ENCODE measurements at places on chromosomes 1 and 21.

DNA sequence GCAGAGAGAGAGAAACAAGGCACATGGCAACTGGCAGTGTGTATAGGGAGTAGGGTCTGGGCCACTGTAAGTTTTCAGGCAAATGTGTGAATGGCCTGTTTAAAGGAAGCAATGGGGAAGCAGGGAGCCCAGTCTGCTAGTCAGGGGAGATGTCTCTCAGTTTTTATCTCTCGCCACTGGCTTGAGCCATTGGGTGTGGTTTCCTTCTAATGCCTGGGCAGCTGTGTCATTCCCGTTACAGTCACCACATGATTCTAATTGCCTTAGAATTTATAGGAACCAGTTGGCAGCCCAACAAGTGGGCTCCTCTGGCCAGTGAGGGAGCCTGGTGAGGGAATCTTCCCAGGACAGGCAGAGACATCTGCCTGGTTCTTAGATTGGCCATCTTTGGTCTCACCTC is 182.4 kb downstream of the DISC1 start:
- DNase-seq: no peak

- DNase-seq: no peak
Measured at GRCh38 chr21:38333301-38334272, 76.8 kb downstream of the KCNJ15 start.

GRCh38 chr1:164648636-164649035 is 89.7 kb downstream of the PBX1 start:
- DNase-seq: no peak

GRCh38 chr1:65830306-65830705 is 37.6 kb downstream of the PDE4B start:
- no peak for DNase-seq

GRCh38 chr21:21971384-21971783 is 973.2 kb downstream of the NCAM2 start:
- no peak for DNase-seq

GRCh38 chr1:236159704-236160539 is 17.6 kb downstream of the GPR137B start:
- no peak for DNase-seq

DNA sequence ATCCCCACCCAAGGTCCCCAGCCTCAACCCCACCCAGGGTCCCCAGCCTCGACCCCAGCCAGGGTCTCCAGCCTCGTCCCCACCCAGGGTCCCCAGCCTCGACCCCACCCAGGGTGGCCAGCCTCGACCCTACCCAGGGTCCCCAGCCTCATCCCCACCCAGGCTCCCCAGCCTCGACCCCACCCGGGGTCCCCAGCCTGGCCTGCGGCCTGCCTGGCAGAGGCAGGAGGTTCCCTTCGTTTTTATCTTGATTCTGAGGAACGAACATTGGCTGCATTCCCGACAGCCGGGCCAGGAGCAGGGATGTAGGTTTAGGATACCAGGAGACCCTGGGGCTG is 3.4 kb upstream of the PDE9A start:
- peak; percentile 15 for DNase-seq

DNA sequence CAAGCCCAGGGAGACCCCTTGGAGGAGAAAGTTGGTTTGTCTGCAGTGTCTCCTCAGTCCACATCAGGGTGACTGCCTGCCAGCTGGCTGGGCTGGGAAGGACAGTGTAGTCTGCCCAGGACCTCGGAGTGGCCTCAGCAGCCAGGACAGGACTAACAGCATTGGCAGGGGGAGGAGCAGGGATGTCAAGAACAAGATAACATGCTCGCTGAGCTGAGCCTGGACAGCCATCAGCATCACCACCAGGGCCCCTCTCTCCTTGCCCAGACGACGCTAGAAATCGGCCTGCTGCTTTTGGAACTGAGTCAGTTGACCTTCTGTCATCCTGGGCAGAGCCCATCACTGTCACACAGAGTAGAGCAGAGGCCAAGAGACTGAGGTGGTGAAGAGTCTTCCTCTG is 83.6 kb upstream of the CNTN2 start:
- no peak for DNase-seq

GRCh38 chr1:8343464-8344001 is 25.6 kb downstream of the SLC45A1 start:
- no peak for DNase-seq

- no peak for DNase-seq
Measured at GRCh38 chr1:53526451-53527101, 67.4 kb downstream of the DMRTB1 start.

GRCh38 chr1:200971428-200971903 is 52.0 kb downstream of the KIF21B start:
- no peak for DNase-seq

DNA sequence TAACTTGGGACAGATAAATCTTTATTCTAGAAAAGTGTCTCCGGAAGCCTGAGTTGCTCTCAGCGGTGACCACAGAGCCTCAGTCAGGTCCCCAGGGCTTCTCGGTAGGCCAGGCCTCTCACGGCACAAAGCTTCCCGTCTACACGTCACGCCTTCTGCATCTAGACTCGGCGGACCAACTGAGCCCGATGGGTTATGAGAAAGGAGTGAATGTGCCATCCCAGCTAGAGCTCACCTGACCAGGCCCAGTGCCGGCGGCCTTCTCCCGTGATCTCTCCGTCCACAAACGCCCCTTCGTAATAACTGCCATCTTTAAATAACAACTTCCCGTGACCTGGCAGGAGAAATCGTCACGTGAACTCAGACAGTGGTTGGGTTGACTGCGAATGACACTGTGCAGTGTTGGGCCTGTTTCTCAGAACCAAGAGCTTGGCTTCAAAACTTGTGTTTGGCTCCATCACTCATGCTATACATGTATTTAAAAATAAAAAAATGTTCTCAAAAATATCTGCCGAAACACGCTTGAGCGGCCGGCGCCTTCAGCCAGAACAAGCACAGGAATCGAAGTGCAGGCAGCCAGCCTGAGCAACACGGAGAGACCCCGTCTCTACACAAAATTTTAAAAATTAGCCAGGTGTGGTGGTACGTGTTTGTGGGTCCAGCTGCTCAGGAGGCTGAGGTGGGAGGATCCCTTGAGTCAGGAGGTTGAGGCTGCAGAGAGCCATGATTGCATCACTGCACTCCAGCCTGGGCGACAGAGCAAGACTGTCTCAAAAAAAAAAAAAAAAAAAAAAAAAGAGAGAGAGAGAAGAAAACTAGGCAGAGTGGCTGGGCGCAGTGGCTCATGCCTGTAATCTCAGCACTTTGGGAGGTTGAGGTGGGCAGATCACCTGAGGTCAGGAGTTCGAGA is 3.1 kb downstream of the MORN1 start:
- no peak for DNase-seq

GRCh38 chr1:239951511-239952140 is 140.1 kb upstream of the FMN2 start:
- DNase-seq: no peak

DNA sequence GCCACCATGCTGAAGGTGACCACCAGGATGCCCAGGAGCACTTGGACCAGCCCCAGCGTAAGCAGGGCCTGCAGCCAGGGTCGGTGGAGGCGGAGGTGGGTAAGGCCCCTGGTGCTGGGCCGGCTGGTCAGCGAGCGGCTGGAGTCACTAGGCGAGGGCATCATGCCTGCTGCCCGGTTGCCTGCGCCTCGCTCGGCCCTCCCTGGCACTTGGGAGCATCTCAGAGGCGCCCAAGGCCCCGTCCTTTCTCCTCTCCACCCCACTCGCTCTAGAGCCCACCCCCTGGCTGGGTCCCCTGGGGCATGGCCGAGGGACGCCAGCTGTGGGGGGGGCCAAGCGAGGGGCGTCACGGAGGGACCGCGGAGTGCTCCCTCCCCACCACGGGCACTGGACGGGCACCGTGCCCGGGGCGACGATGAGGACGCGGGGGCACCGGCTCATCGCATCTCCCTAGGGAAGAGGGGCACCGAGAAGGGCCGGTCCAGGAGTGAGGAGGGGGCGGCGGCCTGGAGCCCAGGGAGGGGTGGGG is 505 bp downstream of the ENTREP3 start:
- no peak for DNase-seq

- no peak for DNase-seq
Measured at GRCh38 chr1:27968692-27969091, 8.9 kb downstream of the XKR8 start.

DNA sequence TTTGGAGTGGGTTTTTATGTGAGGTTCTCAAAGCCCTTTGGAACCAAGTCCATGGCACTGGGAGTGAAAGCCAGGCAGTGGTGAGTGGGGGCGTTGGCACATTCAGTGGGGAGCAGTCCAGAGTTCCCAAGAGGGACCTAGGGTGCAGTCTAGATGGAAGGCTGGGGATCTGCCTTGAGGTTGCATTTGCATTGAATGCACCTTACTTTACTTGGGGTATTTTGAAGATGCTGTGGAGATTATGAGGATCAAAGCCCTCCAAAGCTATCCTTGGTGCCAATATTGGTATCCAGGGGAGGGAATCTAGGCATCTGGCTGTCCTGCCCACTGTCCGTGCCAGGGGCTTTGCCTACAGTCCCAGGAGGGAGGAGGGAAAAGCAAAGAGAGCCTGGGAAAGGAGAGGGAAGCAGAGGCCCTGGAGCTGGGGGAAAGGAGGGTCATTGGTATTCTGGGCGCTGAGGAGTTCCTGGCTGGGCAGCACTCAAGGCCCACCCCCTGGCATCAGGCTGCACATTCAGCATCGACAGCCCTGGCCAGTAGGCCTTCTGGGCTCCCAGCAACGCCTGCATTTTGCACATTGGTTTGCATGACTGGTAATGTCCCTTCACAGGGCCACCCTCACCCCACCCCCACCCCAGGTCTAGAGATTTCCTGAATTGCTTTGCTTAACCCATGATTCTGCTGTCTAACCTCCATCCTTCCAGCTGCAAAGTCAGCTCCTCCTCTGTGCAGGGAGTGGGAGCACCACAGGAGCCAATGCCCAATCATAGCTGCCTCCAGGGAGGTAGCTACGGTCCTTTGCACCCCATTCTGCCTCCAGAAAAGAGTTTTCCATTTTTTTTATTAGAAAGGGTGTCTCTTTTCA is 843 bp upstream of the BCAN start:
- no peak for DNase-seq

- no peak for DNase-seq
Measured at GRCh38 chr1:175197531-175197930, 5.0 kb upstream of the KIAA0040 start.

GRCh38 chr1:62295921-62296491 is 23.2 kb downstream of the KANK4 start:
- DNase-seq: no peak

DNA sequence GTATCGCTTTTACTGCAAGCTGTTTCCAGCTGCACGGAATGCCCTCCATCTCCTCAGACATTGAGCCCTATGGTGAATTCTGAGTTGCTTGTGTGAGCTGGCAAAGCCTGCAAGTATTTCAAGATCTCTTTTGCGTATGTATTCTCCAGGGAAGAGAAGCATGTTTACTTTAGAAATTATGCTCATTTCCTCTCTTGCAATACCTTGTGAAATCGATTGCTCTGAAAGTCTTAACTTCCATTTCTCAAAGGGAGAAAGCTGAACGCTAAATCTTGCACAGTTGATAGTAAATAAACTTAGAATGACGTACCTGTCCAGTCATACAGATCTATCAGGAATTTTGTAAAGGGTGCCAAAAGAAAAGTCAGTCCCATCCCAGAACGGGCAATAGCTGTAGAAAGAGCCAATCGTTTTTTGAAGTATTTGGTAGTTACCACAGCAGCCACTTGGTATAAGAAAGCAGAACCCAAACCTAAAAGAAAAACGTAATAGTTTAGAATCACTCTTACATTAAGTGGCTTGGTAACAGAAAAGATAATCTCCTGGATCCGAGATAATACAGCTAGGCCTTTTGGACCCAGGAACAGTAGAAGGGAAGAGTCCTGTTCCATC is 10.0 kb downstream of the SLC16A4 start:
- DNase-seq: no peak

- DNase-seq: no peak
Measured at GRCh38 chr1:244789731-244790130, 45.7 kb upstream of the COX20 start.

GRCh38 chr1:231841616-231842344 is 215.2 kb downstream of the DISC1 start:
- no peak for DNase-seq

DNA sequence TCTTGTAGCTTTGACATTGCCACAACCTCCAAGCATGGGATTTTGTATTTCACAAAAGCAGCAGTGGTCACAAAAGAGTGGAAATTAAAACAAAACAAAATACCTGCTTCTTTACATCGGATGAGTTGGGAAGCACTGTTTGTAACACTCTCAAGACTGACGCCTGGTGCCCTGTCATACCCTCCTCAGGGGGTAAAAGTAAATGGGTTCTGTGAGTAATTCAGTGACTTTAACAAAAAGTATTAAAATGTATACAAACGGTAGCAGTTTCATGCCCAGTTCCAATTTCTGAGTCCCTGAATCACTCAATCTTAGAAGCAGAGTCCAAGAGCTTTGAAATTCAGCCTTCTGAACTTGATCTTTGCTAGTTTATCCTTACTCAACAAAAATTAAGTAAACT is 152.5 kb downstream of the TIAM1 start:
- no peak for DNase-seq

GRCh38 chr1:44590475-44590874 is 83.8 kb downstream of the TMEM53 start:
- DNase-seq: no peak

DNA sequence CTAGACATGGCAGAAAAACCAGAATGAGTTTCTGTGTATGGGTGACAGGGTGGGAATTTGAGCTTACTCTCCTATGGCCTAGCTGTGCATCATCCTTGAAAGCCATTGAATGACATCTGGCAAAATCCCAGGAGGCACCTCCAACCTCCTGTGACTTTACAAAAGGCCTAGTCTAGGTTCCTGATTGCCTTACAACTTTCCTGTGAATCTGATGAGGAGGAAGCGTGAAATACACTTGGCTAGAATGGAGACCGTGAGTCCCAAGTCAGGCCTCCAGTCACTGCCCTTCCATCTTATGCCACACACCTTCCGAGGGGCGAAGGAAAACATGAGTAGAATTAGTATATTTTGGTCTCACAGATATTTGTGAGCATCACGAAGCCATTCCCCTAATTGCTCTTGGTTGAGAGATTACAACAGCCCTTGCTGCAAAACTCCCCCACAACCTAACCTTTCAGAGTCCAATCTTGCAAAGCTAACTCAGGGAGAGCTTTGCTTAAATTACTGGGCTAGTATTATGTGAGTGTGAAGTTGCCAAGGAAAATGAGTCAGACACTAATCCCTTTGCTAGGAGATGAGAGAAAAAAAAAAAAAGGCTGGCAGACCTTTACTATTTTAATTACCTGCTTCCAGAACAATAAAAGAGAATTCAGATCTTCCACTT is 36.3 kb upstream of the PAXBP1 start:
- DNase-seq: no peak

DNA sequence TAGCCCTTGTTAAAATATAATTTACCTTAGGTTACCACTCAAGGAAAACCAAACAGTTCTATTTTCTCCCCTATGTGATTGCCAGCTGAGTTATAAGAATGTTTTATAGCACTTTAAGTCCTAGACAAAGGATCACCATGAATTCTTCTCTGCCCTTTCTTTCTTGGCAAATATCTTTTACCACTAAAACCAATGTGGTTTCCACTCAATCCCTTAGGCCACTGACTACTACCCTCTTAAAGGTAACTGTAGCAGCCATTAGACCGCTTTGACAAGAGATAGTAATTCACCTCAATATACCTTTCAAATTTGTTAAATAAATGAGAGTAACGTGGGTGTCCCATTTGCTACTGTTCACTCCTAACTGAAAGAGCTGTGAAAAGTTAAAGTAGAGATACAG is 307.9 kb upstream of the PRMT6 start:
- no peak for DNase-seq
